ENCODE measurements at places on chromosomes 11 and 22.

DNA sequence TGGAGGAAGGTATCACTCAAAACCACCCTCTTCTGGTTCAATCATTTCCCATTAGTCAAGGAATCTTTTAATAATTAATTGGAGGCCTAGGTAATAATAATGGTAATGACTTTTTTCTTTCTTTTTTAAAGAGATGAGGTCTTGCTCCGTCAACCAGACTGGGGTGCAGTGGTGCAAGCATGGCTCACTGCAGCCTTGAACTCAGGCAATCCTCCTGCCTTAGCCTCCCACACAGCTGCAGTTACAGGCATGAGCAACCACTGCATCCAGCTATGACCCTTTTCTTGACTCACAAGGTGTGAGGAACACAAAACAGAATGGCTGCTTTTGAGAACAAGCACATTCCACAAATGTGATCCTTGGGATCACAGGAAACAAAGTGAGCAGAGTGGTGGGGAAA lies 3.6 kb downstream of the POLDIP3 start:
- no peak for DNase-seq

- DNase-seq = no peak
Observed at GRCh38 chr11:56916587-56916986, 72.1 kb upstream of the OR5AK2 start.

GRCh38 chr11:127049486-127049885 lies 48.9 kb upstream of the KIRREL3 start:
- DNase-seq = no peak

DNA sequence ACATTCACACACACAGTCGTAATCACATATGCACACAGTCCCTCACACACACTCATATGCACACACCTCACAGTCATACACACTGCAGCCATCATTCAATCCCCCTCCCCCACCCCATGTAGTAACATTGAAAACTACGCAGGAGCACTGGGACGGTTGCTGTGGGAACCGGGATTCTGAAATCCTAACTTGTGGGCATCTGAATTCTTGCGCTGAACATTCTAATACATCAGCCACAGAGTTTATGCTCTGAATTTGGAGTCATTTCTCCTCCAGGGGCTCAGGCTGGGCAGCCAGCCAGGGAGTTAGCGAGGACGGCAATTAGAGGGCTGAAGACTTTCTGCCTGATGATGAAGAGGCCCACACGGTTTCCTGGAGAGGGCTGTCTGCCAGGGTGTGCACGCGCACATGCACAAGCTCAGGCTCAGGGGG lies 32.7 kb downstream of the CD6 start:
- no peak for DNase-seq

- DNase-seq = peak; percentile 11
Observed at GRCh38 chr22:45612451-45612901, 59.2 kb upstream of the ATXN10 start.

DNA sequence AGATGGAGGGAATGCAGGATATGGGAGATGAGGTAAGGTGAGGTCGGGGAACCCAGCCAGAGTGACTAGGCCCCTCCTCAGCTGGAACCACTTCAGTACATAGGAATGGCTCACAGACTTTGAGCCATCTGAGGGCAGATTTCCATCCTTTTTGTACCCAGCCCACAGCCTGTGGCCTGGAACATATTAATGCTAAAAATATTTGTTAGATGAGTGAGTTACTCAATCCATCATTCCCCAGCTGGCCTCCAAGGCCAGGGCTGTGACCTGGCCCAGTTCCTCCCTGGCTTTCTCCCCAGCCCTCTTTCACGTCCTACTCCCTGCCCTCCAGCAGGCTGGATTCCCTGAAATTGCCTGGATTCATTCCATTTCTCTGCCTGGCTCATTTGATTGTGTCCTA lies 57.2 kb upstream of the PRDM11 start:
- DNase-seq = no peak

DNA sequence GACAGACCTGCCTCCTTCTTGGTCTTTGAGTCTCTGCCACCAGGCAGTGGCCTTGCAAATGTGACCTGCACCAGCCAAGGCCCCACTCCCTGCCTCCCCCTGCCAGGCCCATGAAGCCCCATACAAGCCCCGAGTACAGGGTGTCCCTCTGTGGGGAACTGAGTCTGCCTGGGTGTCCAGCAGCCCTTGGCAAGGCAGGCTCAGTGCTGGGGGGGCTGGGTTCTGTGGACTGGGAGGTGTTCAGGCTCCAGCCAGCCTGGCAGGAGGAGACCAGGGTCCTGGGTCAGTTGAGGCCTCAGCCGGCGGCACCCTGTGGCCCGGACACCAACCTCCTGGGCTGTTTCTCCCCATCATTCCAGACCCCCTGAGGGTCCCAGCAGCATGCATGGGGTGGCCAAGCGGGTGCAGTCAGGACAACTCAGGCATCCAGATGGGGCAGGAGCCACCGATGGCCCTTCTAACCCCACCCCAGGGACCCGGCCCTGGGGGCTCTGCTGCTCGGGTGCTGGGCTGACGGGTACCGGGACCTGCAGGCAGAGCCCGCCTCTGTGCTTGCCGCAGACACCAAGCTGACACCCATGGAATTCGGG lies 5.7 kb downstream of the MUC5AC start:
- no peak for DNase-seq

All from stimulated activated CD8-positive, alpha-beta memory T cell treated with anti-CD3 and anti-CD28 coated beads, Interleukin-7, amount 100 ng/mL, for 48 hours (primary cell).